ENCODE measurements at places on chromosomes 7 and 10.

DNA sequence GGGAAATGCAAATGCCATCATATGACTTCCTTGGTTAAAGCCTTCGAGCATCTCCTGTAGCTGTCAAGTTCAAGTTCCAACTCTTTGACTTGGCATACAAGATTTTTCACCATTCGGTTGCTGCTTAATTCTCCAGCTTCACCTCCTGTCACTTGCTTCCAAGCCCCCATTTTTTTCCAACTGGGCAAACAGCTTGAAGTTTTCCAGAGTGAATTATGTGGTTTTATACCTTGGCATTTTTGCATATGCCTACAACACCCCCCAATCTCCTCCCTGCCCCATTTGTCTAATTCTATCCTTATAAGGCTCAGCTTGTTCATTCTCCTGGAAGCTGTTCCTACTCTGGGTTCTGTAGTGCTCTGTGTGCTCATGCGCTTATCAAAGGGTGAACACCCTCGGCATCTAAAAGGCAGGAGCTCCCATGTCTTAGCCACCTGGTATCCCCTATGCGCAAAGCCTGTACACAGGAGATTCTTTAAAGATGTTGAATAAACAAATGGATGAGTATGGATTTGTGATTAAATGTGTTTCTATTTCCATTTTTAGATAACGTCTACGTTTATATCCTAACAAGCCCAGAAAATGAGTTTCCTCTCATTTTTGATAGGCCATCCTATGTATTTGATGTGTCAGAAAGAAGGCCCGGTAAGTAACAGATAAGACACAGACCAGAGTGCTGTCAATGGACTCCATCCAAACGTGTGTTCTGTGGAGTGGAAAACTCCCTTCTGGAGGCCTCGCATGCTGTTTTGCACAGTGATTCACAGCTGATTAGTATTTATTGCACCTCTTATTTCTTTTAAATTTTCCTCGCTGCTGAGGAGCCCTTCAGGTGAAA lies 52.5 kb downstream of the CDHR3 start:
- no peak for DNase-seq

DNA sequence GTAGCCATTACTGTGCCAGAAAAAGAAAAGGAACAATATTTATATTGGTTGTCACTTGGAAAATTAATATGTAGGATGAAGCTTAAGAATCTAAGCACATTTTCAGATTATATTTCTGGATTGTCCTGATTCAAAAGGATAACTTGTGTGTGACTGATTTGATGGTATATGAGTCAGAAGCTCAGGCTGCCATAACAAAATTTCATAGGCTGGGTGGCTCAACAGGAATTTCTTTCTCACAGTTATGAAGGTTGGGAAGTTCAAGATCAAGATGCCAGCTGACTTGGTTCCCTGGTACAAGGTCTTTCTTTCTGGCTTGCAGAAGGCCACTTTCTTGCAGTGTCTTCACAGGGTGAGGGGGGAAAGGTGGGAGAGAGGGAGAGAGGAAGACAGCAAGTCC lies 108.5 kb downstream of the ST7 start:
- no peak for DNase-seq

DNA sequence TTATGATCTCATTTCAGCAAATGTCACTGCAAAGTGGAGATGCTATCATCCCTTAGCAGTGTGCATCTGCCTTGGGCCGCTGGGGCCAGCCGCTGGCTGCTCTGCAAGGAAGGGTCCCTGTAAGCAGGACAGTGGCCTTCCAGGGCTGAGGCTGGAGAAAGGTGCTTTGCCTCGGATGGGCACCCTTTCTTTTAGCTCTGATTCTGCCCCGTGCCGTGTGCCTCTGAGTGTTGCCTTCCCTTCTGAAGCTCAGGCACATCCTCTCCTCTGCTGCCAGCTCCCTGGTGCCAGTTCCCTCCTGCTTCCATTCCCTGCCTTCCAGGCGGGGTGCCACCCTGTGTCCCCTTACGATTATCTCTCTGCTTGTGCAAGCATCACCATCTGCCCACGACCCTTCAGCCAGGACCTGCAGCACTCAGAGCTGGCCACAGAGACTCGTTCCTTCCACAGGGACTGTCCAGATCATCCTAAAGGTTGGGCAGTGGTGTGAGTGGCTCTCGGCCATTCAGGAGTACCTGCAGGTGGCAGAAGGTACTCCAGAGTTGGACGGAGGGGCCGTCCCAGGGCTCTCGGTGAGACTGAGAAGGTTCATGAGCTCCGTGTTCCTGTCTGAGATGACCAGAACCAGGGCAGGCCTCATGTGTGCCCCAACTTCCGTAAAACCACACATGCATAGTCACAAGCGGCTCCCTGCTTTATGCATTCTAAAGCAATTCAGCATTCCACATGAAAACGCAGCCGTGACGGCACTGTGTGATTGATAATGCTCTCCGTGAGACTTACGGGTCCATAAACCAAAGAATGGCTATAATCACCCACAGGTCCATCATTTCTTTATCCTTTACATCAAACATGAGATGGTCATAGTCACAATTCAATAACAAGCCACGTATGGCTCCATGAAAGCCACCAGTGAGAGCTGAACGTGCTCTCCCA lies 371.4 kb downstream of the DNAJB6 start:
- DNase-seq: no peak

GRCh38 chr7:144720149-144720548 lies 115.7 kb downstream of the TPK1 start:
- DNase-seq: no peak

GRCh38 chr7:24931844-24932243 lies 48.1 kb downstream of the OSBPL3 start:
- no peak for DNase-seq

GRCh38 chr10:43322769-43323168 lies 48.7 kb upstream of the FXYD4 start:
- DNase-seq: no peak

- DNase-seq: no peak
Measured at GRCh38 chr10:8315619-8316021, 261.1 kb downstream of the GATA3 start.

GRCh38 chr10:26513101-26513500 lies 75.0 kb downstream of the APBB1IP start:
- DNase-seq: no peak

GRCh38 chr10:97456034-97456685 lies 10.2 kb downstream of the ZDHHC16 start:
- no peak for DNase-seq

- no peak for DNase-seq
Measured at GRCh38 chr7:98187138-98187502, 24.1 kb upstream of the BHLHA15 start.

- no peak for DNase-seq
Measured at GRCh38 chr7:71905821-71906220, 506.3 kb downstream of the CALN1 start.

DNA sequence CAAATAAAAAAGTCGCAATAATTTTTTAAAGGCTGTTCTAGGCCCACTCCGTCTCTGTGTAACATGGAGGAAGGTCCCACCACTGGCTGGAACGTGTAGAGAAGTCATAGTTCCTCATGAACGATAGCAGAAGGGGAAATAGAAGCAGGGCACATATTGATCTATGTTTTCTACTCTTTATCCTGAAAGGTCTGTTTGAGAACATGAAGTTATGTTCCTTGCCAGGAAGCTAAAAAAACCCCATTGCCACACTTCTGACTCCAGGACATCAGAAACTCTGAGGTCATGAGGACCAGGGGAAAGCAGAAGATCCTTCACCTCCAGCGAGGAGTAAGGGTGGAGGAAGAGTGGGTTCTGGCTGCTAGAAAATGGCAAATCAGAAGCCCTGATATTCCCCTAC lies 10.8 kb downstream of the ANKRD22 start:
- DNase-seq: no peak

DNA sequence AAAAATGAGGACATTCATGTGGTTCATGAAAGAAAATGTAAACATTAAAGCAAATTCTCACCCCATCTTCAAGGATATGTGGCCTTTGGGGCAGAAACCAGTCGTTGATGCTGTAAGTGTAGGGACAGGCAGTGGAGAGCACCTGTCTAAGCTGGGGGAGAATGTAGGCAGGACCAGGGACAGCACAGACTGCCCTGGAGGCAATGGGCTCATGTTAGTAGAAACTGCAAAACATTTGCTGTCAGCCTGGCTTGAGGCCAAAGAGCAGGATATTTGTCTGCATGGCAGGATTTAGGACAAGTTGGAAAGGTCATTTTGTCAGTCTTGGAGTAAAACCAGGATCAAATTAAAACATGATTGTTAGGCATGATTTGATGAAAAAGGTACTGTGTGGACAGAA lies 211.6 kb upstream of the AGK start:
- no peak for DNase-seq

DNA sequence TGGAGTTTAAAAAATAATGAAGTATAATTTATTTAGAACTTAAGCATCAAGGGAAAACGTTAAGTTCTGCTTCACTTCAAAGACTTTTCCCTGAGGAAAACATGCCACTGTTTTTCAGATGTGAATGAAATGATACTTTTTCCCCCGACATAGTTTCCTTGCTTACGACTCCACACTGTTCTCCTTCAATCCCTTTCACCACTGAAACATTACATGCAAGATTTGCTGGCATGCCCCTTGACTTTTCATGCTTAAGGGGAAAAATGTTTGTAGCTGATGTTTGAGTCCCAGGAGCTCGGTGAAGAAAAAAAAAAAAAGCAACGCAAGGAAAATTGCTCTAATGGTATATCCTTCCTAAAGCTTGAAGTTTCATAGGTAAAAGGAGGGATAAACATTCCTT lies 10.0 kb downstream of the GLI3 start:
- DNase-seq: no peak

DNA sequence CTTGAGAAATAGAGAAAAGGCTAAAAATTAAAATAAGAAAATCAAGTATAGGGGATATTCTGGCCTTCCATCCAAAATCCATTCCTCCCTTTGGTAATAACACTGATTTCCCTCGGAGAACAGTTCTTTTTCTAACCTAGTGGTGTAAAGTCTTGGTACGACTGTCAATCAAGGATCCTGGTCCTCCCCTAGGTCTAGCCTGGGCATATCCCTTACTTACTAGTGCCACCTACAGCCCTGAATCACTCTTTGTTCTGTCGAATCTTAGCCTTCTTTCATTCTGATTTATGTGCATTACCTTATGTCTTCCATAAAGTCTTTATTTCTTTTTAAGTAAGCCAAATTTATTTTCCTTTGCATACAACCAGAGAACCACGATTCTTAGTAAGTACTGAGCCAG lies 298.7 kb upstream of the LRRTM3 start:
- no peak for DNase-seq

DNA sequence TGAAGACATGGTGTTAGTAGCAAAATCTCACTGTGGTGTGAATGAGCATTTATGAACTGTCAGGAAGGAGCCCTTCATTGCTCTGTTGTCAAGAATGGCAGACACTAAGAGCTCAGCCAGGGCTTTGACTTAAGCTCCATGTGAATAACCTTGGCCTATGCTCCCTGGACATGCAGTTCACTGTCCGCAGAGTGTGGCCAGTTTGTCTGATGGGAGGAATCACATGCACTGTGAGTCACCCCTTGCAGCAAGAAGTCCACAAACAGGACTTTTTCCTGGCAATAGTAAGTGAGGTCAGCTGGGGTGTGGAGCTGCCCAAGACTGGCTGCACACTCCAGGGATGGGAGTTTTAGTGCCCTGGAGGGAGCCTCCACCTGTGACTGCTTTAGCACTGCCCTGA lies 49.5 kb downstream of the ZNF37A start:
- DNase-seq: no peak

DNA sequence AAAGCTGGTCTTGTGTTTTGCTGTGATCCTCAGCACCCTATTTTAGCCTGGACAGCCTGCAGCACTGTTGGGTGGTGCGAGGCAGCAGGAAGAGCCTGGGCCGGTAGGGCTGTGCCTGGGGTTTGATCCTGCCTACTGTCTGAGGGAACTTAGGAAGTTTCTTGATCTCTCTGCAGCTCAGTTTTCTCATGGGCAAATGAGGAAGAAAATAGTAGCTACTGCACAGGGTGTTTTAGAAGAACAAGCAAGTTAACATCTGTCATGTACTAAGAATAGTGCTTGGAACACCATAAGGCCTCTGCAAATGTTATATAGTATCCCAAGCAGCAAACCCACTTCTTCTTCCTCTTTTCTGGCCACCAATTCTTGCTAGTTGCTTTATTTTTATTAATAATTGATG lies 12.0 kb upstream of the AGR2 start:
- no peak for DNase-seq

- DNase-seq: no peak
Measured at GRCh38 chr10:22714479-22715289, at the start of gene PIP4K2A. TSS of gene PIP4K2A (minus strand) at chr10:22714578. CDS start at chr10:22714326, 252 bp downstream.

DNA sequence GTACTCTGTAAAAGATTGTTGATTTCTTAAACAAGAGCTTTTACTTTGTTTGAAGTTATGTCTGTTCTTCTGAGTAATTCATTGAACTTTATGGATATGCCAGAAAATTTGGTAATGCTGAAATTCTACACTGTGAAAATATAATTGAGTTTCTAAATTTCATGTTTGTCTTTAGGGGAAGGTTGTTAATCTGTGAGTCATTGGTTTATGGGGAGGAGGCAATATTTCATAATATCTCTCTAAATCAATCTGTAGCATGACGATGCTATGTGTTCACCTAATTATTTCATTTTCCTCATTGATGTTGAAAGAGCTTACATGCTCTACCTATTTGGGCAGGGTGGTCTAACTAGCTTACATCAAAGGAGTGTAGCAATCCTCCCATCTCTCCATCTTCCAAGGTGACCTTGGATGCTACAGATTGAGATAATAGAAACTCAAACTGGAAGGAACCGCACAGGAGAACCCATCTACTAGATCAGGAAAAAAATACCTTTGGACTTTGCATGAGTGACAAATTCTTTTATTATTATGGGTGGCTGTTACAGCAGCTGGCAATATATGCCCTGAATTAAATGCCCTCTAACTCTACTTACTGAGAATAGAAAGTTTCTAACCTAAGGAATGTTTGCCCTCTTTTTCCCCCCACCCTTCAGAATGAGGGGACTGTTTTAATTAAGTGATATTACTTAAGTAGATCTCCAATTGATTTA lies 8.4 kb upstream of the SNX13 start:
- DNase-seq: no peak

DNA sequence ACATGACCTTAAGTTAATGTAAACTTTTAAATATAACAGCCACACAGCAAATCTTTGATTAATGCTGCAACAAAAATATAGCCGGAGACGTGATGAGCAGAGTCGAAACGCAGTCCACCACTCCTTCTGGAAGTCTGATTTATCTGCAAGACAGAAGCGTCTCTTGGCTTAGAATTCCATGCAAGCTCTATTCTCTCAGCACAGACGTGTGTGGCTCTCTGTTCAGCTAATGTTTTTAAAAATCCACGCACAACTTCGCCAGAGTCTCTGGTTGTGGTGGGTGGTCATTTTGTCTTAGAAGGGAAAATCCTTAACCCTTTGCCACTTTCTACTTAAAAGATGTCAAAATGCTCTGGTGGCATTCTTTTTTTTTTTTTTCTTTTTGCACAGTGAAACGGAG lies 438.0 kb upstream of the MGMT start:
- DNase-seq: no peak

DNA sequence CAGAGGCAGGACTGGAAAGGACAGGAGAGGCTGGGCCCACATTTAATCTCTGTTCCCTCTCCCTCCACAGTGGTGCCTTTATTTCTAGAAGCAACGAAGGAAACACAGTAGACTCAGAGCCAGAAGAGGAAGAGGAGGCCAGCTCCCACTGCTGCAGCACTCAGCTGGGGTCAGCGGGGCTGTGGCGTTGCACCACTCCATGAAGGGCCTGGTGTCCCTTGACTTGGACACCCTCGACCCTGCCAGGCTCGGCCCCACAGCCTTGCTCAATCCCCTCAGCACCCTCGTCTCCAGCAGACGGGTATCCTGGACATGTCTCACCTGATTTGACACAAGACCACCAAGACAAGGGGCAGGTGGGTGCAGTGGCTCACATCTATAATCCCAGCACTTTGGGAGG lies 38.8 kb downstream of the PRKAG2 start:
- no peak for DNase-seq
